DMS79 treated with DMSO at 0.1 percent for 48 hours (cell line): ENCODE measurements at places on chromosomes 7 and 10.

GRCh38 chr10:22318772-22319171 is 2.1 kb upstream of the BMI1 start:
- DNase-seq, result no peak

- DNase-seq, result no peak
Measured at GRCh38 chr10:131654471-131655087, 246.2 kb upstream of the PPP2R2D start.

GRCh38 chr10:110834629-110835301 is 37.0 kb upstream of the PDCD4 start:
- DNase-seq, result peak; percentile 57

- DNase-seq, result no peak
Measured at GRCh38 chr10:126463286-126463685, 75.0 kb upstream of the ADAM12 start.

- DNase-seq, result no peak
Measured at GRCh38 chr10:32143302-32143847, 87.2 kb upstream of the KIF5B start.

GRCh38 chr10:124369986-124370385 is 48.7 kb downstream of the OAT start:
- DNase-seq, result no peak

DNA sequence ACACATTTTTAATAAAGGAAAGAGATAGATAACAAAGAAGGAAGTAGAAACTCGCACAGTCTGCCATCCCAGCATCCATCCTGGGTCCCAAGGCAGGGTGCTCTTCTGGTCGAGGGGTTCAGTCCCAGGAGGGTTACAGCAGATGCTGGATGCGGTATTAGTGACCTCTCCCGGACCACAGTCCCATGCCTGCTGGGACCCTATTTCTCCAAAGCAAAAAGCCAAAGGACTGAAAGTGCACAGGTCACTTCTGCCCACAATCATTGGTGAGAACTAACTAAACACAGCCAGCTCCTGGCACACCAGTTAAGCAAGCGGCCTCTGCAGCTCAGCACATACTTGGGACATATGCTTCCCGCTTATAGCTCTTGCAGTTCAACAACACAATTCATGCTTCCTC is 96.1 kb upstream of the HABP2 start:
- DNase-seq, result no peak

GRCh38 chr7:134949171-134949570 is 37.1 kb upstream of the AGBL3 start:
- DNase-seq, result no peak

DNA sequence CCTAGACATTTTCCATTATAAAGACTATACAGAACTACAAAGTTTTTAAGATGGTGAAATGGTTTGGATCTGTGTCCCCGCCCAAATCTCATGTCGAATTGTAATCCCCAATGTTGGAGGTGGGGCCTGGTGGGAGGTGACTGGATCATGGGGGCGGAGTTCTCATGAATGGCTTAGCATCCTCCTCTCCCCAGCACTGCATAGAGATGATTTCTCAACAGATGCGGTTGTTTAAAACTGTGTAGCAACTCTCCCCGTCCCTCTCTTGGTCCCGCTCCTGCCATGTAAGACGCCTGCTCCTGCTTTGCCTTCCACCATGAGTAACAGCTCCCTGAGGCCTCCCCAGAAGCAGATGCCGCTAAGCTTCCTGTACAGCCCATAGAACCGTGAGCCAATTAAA is 1.6 kb downstream of the FAM133B start:
- no peak for DNase-seq

- DNase-seq, result no peak
Measured at GRCh38 chr10:1624240-1624639, 113.1 kb downstream of the ADARB2 start.

DNA sequence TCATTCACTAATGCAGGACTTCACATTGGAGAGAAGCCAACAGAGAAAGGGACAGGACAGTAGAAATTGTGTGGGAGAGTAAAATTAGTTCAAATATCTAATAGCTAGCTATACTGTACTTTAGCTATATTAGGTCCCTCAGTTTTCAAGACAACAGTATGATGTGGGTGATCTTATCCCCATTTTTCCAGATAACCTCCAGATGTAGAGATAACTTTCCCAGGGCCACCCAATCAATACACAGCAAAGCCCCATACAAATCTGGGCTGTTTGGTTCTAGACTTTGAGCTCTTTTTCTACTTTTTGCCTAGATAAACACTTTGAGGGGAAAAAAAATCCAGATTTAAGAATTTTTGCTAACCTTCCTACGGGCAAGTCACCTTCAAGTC is 482 bp upstream of the CLDN12 start:
- DNase-seq, result no peak

DNA sequence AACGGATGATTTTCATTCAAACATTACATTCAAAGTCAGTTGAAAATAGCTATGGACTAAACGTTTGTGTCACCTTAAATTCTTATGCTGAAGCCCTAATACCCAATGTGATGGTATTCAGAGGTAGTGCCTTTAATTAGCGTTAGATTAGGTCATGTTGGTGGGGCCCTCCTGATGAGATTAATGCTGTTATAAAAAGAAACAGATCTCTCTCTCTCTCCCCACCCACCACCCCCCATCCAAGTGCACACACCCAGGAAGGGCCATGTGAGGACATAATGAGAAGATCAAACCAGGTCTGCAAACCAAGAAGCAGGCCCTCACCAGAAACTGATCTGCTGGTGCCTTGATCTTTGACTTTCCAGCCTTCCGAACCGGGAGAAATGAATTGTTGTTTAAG is 44.2 kb downstream of the ZNF438 start:
- DNase-seq, result no peak

GRCh38 chr10:84593506-84593905 is 265.1 kb downstream of the CCSER2 start:
- peak; percentile 51 for DNase-seq

GRCh38 chr7:80316811-80317210 is 182.2 kb downstream of the GNAI1 start:
- no peak for DNase-seq

DNA sequence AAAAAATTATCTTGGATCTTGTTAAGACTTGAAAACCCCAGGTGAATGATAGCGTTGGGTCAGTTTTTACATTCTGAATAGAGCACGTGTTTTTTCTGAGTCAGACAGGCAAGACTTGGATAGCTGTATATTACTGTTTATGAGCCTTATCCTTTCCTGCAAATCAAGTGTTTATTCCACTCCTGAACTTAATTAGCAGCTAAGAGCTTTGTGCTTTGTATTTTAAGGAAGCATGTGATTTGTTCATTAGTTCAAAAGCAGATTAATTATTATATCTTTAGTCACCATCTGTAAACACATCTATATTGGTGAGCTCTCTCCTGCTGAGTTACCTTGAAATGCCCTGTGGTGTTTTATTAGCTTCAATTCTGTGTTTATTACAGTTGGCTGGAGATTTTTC is 98.6 kb upstream of the PRPS1L1 start:
- DNase-seq, result peak; percentile 98

- DNase-seq, result no peak
Measured at GRCh38 chr10:9296190-9296589, 1241.7 kb downstream of the GATA3 start.

DNA sequence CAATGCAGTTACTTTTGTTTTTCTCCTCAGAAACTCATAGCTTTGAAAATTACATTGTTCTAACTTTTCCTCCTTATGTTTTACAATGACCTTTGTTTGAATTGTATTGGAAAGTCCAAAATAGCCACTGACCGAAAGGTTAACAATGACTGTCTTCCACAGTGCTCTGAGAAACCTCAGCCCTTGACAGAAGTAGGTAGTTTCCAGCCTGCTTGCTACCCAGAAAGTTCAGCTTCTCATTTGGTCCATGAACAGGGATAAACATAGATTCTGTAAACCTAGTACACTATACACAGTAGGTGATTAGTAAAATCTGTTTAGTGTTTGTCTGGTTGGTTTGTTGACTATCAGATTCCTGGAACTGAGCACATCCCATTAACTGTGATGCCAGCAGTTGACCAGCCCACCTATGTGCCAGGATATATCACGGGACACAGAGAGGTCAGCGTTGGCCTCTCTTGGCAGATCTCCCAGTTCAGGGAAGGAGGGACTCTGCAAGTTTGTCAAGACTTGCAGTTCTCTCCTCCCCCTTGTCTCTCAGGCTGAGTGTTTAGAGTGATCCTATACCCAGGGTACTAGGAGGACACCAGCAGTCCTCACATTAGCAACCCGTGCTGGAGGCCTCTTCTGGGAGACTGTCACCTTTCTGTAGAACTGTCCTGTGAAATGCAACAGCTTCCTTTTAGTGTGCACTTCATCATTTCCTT is 297.6 kb downstream of the ARHGAP12 start:
- DNase-seq, result no peak

DNA sequence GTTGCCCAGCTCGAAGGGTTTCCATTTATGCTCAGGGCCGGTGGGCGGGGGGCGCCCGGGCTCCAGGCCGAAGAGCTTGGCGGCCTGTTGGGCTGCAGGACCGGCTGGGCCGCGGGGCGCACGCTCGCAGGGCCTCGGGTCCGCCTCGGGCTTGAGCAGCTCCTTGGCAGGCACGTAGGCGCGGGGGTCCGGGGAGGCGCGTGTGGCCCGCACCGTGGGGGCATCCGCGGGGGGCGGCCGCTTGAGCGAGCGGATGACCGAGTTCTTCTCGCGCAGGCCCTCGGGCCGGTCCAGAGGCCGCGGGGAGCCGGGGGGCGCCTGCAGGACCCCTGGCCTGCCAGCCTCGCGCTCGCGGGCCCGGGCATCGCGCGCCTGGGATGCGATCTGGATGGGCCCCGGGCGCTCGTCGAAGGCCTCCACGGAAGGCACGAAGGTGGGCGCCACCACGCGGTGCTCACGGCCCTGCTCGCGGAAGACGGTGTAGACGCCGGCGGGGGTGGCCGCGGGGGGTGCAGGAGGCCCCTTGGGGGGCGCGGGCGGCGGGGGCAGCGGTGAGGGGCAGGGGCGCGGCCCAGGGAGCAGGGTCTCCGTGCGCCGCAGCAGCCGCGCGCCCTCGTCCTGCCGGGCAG is 35.2 kb downstream of the TNRC18 start:
- DNase-seq, result no peak

GRCh38 chr10:59508956-59509355 is 146.6 kb upstream of the FAM13C start:
- DNase-seq, result no peak

GRCh38 chr7:70091362-70091761 is 493.1 kb downstream of the AUTS2 start:
- DNase-seq, result no peak
